ENCODE measurements at places on chromosomes 12 and 14.

GRCh38 chr12:87020071-87020470 lies 763.9 kb upstream of the MGAT4C start:
- DNase-seq = no peak

DNA sequence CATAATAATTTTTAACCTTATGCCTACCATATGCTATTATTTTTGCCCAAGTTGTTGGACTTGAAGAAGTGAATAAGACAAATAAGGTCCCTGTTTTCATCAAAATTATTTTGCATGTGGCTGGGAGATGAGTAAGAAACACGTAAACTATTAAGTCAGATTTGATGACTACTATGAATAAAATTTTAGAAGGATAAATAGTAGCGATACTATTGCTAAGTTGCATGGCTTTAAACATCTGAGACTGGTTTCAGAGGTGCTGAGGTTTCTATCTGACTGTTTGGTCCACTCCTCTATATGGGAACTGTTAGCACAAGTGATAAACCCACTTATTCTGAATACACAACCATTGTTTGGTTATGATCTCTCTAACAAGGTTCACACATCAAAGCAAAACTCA lies 674.3 kb upstream of the MDGA2 start:
- DNase-seq = no peak

- no peak for DNase-seq
These were observed 29.6 kb downstream of the CFAP251 start for GRCh38 chr12:121947981-121948380.

GRCh38 chr12:4353785-4354208 lies 25.7 kb downstream of the FGF23 start:
- peak; percentile 46 for DNase-seq

GRCh38 chr12:6212086-6212485 lies 11.9 kb downstream of the CD9 start:
- no peak for DNase-seq

GRCh38 chr12:20445687-20446086 lies 77.3 kb downstream of the PDE3A start:
- no peak for DNase-seq

- no peak for DNase-seq
These were observed 19.4 kb downstream of the FCF1 start for GRCh38 chr14:74732387-74732786.

GRCh38 chr12:85823436-85824180 lies 12.6 kb downstream of the RASSF9 start:
- no peak for DNase-seq

- no peak for DNase-seq
These were observed 70.7 kb downstream of the NOVA1 start for GRCh38 chr14:26527095-26527494.

- peak; percentile 44 for DNase-seq
These were observed 91.3 kb upstream of the USP44 start for GRCh38 chr12:95642583-95642982.

DNA sequence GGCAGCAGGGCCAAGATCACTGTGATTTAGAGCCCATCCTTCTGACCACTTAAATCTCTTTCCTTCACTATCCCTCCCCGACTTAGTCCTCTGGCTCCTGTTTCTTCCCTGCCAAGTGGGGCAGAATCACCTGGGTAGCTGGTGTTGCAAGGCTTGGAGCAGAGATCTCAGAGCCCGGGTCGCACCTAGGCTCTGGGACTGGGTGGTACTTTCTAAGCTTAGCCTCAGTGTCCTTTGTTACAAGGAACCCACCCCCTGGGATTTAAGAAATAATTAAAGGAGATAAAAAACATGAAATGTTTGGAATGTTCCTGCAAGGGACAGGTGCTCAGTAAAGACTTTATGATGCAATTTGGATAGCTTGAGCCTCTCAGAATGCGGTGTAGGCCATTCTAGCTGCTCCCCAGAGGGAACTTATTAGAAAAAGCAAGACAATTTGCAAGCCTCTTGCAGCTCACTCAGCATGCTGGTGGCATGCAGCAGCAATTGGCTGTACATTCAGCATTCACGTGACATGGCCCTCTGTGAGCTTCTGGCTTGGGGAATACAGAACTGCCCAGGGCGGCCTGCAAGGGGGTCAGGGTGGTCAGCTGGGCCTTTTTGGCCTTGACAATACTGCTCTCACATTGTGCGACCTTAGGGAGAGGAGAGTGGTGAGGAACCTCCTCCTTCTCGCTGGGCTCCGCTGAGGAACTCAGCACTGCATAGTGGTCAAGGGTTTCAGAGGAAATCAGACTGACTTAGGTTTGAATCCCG lies 16.8 kb downstream of the C14orf132 start:
- DNase-seq = no peak

- DNase-seq = peak; percentile 58
These were observed 500 bp downstream of the GPR137C start for GRCh38 chr14:52553002-52553670.

DNA sequence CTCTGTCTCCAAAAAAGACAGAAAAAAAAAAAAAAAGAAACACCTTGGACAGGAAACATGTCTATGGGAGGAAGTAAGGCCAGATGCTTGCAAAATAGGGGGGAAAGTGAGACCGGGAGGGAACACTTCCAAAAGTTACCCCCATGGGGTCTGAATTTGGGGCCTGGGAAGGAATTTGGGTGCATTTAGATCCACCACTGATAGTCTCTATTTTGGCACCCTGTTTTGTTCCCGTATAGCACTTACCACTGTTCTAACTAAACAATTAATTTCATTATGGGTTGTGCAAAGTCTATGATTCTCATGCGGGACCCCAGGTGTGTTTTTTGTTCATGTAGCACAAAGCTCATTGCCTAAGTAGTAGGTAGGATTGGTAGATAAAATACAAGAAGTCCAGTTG lies 1.4 kb upstream of the MLEC start:
- DNase-seq = no peak

- DNase-seq = no peak
These were observed 178.0 kb downstream of the GRIP1 start for GRCh38 chr12:66500841-66501240.

DNA sequence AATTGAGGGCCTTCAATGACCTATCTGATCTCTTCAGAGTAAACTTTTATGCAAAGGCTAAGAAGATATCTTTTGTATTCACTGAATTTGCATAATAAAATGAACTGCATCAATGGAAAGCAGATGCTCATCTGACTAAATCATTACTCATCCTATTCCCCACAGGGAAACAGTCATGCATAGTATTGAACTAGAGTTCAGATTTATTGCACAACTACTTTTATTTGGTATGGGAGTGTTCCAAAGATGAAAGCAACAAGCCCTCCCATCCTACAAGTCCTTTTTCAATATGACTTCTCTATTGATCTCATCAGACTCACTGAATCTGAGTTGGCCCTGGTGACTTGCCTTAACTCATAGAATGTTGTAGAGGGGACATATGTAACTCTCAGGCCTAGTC lies 159.8 kb downstream of the KITLG start:
- DNase-seq = no peak

GRCh38 chr14:106039400-106039799 lies 513.0 kb downstream of the TMEM121 start:
- peak; percentile 3 for DNase-seq

DNA sequence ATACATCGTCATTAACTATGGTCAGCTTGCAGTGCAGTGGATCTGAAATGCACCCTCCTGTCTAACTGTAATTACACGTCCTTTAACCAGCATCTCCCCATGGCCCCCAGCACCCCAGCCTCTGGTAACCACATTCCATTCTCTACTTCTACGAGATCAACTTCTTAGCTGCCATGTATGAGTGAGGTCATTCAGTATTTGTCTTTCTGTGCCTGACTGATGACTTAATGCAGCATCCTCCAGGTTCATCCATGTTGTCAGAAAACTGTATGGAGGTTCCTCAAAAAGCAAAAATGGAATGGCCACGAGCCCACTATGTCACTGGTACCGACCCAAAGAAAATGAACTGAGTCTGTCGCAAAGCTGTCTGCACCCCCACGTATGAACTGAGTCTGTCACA lies 107.3 kb downstream of the RIMBP2 start:
- no peak for DNase-seq

GRCh38 chr12:127820846-127821245 lies 446.1 kb upstream of the TMEM132C start:
- DNase-seq = no peak

DNA sequence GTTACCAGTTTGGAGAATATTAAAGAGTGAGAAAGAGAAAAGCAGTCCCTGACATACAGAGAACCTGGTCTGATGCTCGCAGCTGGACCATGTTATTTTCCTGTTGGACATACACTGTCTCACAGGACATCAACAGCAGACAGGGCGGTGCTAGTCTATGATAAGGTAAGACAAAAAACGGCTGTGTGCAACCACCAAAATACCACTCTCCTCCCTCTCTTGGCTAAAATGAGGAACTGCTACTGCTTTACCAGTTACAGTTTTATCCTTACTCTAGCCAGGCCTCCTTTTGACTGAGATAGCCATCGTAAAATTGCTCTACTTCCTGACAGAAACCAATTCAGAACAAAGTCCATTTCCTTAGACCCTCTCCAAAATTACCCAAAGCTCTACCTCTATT lies 47.0 kb upstream of the ERGIC2 start:
- peak; percentile 7 for DNase-seq

DNA sequence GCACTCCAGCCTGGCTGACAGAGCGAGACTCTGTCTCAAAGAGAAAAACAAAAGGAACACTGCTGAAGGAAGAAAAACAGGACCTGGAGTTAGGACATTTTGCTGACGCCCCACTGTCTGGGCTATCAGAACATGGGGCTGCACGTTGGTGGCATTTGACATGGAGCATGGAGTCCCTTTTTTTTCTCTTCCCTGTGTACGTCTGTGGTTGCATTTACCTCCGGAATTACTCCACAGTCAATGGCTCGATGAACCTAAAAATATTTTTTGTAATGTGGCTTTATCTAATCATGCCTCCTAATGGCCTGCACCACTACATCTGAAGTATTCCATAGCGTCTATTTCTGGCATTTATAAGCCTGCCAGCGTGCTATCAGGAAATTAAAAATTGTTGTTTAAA lies 30.7 kb downstream of the TESC start:
- DNase-seq = no peak

DNA sequence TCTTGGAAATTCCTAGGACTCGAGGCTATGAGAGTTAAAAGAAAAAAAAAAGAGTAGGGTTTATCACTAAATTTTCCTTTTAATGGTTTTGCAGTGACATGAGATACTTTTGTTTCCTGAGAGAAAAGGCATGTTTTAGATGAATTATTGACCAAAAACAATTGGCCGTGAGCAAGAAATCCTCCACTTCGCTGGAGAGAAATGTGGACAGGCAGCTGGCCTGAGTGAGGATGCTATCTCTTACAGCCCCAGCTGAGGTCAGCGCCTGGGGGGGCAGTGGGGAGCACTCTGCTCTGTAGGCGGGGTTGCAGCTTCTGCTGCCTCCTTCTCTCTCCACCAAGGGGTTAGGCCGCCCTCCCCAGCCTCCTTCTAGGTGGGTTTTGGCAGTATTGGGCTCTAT lies 54.7 kb downstream of the PRIMA1 start:
- no peak for DNase-seq

GRCh38 chr12:95257541-95257940 lies 39.9 kb downstream of the VEZT start:
- no peak for DNase-seq

- no peak for DNase-seq
These were observed 17.9 kb upstream of the HIGD1C start for GRCh38 chr12:50934371-50934851.

DNA sequence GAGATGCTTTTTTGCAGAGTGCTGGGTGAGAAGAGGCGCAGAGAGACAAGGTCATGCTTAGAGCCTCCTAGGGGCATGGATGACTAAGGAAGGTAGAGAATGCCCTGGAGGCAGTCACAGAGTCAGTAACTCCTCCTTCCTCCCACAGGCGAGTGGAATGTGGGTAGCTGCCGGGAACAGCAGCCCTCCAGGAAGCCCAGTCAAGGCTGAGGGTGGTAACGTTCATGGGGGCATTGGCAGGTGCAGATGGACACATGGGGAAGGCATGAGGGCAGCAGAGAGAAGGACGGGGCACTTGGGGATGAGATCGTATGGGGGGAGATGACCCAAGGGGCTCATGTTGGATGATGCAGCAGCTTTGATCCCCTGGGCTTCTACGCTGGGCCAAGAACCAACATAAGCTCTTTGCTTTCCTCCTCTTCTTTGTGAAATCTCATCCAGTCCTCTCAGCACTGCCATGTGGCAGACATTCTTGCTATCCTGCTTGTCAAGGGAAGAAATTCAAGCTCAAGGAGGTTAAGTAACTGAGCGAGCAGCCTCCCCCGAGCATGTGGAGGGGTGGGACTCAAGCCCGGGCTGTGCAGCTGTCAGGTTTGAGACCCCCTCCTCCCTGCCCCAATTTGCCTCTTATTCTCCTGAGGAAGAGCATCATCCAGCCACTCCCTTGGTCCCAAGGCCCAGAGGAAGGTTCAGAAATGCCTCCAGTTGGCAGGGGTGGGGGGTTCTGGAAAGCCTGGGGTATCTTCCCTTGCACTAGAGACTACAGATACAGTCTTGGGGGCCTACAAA lies 187.9 kb downstream of the PIWIL1 start:
- no peak for DNase-seq

GRCh38 chr14:102479107-102479506 lies 30.5 kb downstream of the ANKRD9 start:
- no peak for DNase-seq

DNA sequence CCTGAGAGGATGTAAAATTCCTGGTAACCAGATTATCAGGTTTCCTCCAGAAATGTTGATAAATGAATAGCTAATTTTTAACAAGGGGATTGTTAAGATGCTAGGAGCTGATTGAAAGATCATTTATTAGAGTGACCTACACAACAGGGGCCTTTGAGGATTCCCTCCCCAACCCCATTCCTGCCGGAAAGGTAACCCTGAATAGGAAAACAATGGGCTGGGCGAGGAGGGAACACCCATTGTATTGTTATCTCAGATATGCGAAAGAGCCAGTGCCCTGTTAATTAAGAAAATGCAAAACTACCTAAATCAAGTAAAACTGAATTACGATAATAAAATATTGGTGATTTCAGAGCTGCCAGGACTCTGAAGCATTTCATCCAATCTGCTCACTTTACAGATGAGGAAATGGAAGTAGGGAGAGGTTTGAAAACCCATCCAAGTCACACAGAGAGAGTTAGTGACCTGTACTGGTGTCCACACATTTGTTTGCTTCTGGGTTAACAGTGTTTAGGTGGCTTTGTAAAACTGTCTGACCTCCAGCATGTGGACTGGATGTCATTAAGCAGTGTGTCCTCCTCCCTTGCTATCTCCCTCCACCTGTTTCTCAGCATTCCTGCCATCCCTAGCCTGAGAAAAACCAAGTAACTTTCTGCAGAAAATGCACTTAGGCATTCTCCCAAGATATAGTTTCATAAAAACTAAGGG lies 214.8 kb downstream of the TTC6 start:
- peak; percentile 9 for DNase-seq

GRCh38 chr14:28761438-28762291 lies 4.9 kb upstream of the FOXG1 start:
- DNase-seq = peak; percentile 28

DNA sequence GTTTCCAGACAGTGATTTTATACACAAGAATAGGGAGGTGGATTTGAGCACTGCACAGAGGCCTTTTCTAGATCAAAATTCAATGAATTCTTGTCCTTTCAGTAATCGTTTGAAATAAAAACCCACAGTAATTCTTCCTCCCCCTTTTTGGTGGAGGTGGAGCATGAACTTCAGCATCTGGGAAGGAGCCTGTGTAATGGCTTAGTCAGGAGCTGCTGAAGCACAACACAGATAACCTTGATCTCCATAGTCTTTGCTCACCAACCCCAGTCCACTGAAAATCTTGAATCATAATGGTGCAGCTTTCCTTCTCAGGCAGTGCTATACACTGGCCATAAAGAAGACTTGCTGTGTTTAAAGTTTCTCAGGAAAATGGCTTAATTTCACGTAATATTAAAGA lies 6.4 kb upstream of the TBPL2 start:
- DNase-seq = peak; percentile 61

- no peak for DNase-seq
These were observed 56.1 kb downstream of the FIGNL2 start for GRCh38 chr12:51792417-51792816.

GRCh38 chr12:65725376-65725775 lies 98.9 kb upstream of the HMGA2 start:
- DNase-seq = no peak

All from NCI-H82 (cell line).